ENCODE measurements at places on chromosomes 3 and 15.

DNA sequence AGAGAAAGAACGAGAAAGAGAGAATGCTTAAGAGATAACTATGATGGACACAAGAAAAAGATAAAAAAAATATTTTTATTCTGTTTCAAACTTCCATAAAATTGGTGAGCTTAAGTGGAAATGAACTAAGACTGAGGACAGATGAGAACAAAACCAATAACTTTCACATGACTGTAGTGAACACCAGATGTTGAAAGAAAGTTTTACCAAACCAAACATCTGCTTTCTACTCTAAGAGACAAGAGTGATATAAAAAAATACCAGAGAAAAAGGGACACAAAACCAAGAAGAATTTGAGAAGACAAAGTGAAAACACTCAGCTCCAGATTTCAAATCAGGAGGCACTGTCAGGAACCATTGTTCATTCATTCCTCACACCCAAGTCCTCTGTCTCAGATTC is 147.9 kb downstream of the IMPG2 start:
- no peak for DNase-seq

DNA sequence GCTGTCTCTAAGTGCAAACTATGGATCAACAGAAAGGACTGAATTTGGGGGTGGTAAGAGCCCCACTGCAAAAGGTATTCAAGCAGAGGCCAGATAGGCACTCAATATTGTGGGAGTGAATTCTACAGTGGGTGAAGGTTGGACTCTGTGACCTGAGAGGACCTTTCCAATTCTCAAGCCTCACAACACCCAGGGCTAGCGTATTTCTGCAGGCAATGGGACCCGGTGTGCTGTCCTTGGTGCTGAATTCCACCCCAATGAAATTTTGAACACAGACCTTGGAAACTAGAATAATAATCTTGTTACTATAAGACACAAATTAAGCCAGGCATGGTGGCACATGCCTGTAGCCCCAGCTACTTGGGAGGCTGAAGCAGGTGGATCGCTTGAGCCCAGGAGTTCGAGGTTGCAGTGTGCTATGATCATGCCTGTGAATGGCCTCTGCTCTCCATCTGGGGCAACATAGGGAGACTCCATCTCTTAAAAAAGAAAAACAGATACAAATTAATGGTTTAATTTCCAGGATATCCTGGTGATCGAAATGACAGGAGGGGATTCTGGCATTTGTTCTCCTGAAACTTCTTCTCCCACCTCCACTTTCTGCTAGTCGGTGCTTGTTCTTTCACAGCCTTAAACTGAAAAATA is 135.4 kb downstream of the RAB11A start:
- peak; percentile 21 for DNase-seq

GRCh38 chr3:73432023-73432705 is 192.6 kb downstream of the PDZRN3 start:
- DNase-seq = peak; percentile 24

GRCh38 chr3:133964547-133964946 is 65.2 kb downstream of the SLCO2A1 start:
- no peak for DNase-seq

- no peak for DNase-seq
Measured at GRCh38 chr3:160184655-160185054, 40.6 kb upstream of the C3orf80 start.

- DNase-seq = no peak
Measured at GRCh38 chr3:130260918-130261317, 84.6 kb upstream of the COL6A5 start.

GRCh38 chr3:150308037-150308319 is 100.1 kb upstream of the TSC22D2 start:
- no peak for DNase-seq

GRCh38 chr15:83504365-83504764 is 57.2 kb downstream of the SH3GL3 start:
- peak; percentile 42 for DNase-seq

- no peak for DNase-seq
Measured at GRCh38 chr15:94416267-94416666, 184.9 kb downstream of the MCTP2 start.

DNA sequence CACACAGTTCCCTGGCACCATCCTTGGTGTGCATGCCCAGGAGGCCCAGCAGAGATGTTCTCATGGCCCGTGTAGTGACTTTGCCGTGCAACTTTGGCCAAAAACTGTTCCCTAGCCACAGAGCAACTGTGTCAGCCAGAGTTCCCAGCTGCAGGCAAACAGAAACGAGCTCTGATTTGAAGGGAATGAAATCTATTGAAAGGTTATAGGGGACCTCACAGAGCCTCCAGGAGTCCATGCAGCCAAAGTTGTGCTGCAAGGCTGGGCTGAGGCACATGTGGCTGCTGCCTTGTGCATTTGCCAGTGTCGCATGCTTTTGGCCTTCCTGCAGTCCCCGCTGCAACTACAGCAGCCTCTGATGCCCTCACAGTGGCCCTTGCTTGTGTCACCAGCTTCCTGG is 70.5 kb downstream of the PLXNA1 start:
- DNase-seq = no peak

GRCh38 chr3:38009807-38010591 is 19.4 kb downstream of the VILL start:
- no peak for DNase-seq

GRCh38 chr3:148698190-148698810 is 597 bp downstream of the AGTR1 start:
- DNase-seq = no peak

DNA sequence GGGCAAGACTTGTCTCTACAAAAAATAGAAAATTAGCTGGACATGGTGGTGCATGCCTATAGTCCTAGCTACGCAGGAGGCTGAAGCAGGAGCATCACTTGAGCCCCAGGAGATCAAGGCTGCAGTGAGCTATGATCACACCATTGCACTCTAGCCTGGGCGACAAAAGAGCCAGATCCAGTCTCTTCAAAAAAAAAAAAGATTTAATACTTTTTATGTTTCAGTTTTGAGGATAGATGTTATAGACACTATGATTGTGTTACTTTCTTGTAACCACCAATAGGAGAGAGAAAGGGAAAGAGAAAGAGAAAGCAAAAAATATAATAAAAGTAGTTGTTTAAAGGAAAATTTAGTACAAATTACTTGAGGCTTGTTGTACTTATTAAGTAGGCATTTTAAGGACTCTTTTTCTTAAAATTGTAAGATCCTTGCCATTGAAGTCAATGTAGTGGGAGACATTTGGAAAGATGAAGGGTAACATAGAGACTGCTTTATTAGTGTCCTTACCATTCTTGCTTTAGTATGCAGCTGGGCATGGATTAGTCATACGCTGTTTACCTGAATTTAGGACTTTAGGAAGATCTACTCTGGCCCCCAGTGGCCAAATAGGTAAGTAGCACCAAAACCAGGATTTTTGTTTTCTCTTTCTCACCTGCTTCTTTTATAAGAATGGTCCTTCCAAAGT is 35.1 kb upstream of the ZDHHC23 start:
- DNase-seq = peak; percentile 84

DNA sequence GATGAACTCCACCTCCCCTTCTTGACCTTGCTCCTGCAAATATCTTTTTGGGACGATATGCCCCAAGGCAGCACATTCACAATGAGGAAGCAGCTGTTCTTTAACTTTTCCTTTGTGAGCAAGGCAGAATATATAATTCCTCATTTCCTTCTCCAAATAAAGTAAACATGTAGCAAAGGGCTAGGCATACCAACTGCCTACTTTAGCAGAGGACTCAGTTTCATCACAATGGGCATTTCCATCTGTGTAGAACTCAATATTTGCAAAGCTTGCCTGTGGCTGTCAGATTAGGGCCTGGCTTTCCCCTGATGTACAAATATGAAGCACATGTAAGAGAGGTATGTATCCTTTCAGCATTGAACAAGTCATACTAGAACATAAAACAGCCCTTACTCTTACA is 366.9 kb downstream of the RSL24D1 start:
- no peak for DNase-seq

GRCh38 chr3:29854821-29855220 is 574.0 kb downstream of the RBMS3 start:
- DNase-seq = no peak

- peak; percentile 63 for DNase-seq
Measured at GRCh38 chr15:38690719-38691332, 126.2 kb upstream of the RASGRP1 start.

GRCh38 chr3:14520149-14520548 is 20.0 kb downstream of the GRIP2 start:
- no peak for DNase-seq

- peak; percentile 15 for DNase-seq
Measured at GRCh38 chr3:101292027-101292426, 28.3 kb downstream of the IMPG2 start.

DNA sequence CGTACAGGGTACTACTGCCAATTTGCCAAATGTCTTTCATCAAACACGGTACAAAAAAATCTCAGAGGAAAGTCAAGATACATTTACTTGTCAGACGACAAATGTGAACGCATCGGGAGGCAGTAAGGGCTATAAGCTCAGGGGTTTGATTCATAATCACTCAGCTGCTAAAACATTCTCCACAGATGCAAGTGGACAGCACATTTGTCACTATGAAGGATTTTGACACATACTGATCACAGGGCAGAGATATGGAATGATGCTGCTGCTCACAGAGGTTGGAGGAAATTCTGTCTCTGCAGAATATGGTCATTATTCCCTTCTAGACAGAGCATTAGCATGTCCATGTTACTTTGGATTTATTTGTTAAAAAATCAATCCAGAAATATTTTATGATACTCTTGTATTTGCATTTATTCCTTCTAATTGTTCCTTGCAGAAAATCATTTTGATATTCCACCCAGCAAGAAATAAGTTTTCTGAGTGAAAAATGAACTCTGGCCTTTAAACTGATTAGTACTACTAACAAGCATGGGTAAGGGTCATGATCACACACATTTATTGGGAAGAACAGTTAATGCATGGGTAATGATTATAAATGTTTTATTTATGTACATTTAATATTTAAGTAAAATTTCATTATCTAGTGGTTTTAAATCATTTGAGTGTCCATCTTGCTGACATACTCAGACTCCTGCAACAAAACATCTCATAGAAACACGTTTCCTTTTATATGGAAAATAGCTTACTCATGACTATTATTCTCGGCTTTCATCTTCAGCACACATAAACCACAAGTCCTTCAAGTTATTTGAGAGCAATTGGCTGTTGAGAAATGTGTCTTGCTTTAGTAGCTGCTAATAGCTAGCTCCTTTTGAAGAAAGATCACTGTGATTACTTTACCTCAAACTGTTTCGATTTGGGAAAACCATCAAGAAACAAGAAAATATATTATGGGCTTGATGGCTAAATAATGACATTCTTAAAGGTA is 559.3 kb downstream of the MECOM start:
- peak; percentile 95 for DNase-seq

DNA sequence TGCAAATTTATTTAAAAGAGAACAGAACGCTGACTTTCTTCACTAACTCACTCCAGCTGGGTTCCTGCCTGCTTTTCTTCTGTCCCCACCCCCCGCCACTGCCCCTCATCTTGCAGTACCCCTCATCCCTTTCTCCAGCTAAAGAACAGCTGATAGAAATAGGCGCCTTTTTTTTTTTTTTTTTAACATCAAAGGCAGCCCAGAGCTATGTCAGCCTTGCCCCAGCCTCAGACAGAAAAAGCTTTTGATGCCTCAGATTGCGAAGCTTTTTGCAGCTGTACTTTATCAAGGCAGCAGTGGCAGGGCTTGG is 1.8 kb downstream of the CADPS start:
- no peak for DNase-seq

DNA sequence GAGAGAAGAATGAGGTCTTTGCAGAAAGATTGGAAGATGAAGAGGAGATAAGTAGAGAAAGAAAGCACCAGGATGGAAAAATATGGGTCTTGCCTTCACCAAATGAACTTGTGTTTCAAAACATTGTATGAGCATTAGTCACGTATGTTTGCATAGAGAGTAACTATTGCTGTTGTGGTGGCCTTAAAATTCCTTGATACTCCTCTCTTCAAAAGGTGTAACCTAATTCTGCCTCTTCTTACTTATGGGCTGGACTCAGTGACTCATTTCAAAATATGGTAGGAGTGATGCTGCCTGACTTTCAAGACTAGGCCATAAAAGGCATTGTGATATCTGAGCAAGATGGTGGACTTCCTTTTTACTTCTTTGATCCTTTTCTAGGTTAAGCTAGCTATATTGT is 228.7 kb upstream of the ZNF385D start:
- DNase-seq = peak; percentile 60

DNA sequence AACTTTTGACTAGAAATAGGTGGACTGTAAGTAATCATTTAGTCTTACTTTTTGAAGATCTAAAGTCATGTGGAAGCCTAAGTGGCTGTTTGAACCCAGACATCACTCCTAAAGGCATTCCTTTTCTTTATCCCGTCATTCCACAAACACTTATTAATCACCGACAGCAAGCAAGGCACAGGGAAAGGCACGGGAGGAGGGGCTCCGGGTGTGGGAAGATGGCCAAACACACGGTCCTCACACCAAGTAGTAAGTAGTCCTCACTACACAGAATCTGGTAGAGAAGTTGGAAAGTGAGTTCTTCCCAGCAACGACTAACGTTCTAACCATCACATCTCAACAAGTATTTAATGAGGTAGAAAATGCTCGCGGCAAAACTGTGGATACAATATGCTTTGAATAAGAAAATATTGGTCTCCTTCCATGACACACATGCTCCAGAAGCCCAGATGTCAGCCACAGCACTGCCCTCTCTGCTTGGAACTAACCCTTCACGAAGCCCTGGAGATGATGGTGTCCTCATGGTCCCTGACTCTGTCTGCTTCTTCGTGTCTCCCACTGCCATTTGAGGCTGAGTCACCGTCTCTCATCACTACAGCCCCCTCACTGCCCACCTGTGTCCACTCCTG is 202.2 kb downstream of the OPA1 start:
- no peak for DNase-seq

- DNase-seq = no peak
Measured at GRCh38 chr3:118412503-118412902, 622.1 kb downstream of the IGSF11 start.

Measured in M059J (cell line).